ENCODE measurements at places on chromosomes 16 and 17.

- no peak for DNase-seq
Measured at GRCh38 chr17:56635641-56636040, 42.1 kb downstream of the NOG start.

DNA sequence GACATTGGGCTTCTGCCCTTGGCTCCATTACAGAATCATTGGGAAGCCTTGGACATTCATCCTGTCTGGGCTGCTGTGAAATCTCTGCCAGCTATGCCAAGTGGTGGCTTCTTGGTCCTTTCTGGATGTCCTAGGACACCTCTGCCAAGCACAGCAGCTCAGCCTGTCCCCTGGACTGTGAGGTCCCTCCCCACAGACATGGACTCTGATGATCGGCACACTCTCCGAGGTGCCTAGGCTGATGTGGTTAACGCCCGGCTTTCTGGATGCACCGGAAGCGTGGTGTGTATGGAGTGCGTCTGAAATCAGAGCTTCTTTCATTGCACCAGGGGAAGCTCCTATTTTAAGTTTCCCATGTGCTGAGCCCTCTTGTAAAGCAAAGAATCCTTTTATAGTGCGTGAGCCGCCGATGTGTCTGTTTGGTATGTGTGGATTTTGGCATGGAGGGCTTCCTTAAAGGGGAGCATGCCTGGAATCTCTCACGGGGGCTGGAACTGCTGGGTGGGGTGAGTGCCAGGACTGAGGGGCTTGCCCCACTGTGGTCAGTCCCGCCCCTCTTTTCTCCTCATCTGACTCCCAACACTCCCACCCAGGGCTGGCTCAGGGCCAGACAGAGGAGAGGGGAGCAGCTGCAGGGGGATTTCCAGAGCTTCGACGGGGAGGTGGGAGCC lies 7.0 kb upstream of the ARHGAP23 start:
- no peak for DNase-seq

DNA sequence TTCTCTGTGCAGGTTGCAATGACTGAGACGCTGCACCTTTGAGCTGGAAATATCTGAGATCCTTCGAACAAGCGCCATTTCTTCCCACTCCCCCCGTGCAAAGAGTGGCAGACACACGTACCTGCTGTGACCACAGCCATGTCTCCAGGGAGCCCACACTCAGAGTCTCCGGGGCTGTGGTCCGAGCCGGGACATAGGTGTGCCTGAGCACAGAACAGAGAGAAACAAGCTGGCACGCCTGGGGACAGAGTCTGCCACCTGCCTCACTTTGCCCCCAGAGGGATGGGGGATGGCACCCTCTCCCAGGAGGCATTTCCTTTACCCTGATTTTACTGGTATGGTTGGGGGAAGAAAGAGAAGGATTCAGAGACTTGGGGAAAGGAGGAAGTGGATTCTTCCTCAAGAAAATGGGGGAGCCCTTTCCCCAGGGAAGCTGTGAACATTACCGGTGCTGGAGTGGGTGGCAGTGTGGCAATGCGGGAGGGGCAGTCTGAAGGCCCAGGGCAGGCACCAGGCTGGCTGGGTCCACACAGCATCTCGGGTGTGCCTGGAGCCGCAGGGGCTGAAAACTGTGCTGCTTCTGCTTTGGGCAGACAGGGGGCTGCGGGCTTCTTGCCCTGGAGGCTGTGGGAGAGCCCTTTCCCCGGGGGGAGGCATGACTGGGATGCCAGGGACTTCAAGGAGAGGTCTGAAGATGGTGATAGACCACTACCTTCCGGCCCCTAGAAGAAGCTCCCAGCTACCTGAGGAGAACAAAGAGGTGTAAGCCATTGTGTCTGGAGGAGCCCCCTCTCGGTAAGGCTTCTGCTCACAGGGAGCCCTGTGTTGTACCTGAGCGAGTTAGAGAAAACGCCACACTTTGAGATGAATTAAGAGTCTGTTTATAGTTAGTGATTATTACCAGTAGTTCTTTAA lies 6.6 kb upstream of the PIK3R6 start:
- DNase-seq = no peak

- DNase-seq = no peak
Measured at GRCh38 chr17:7497228-7497627, 13.1 kb downstream of the POLR2A start.

DNA sequence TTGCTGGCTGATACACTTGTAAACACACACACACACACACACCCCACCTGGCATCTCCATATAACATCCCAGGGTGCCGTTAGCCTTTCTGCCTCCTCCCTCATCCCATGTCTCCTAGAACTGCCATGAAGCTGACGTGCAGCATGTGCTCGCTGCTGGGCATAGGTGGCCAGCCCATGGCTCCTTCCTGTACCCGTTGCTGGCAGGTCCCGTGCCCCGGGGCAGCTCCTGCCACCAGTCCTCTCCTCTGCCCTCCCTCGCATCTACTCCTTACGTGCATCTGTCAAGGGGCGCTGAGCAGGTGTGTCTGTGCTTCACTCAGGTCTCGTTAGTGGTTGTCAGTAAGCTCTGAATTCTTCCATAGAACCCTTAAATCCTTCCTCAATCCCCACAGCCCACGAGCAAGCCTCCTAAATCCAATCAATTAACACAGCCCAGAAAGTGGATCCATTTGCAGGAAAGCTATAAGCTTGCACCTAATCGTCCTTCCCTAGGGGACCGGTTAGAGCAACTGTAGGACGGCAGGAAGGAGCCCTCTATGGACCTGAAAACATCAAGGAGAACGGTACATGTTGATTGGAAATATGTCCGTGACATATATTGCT lies 218.1 kb upstream of the FOXF1 start:
- no peak for DNase-seq

DNA sequence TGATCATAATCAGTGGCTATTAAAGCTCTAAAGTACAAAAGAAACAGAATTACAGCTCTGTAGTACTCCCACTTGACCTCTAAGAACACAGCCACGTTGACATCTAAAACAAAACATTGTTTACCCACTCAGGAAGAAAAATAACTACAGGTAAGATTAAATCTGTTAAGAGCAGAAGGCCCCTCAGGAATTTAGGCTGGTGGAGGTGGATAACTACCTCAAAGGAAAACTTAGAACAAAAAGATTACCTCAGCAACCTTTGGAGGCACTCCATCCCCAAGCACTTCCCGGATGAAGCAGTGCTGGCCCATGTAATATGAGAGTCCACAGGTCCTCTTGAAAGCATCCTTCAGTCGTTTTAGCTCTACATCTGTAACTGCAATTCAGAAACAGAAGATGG lies 46.7 kb downstream of the USP32 start:
- no peak for DNase-seq

All from activated T-helper 1 cell treated with anti-CD3 and anti-CD28 coated beads, Interleukin-2, amount 50 U/mL, for 16 hours (primary cell).